ENCODE measurements at places on chromosomes 11 and 22.

DNA sequence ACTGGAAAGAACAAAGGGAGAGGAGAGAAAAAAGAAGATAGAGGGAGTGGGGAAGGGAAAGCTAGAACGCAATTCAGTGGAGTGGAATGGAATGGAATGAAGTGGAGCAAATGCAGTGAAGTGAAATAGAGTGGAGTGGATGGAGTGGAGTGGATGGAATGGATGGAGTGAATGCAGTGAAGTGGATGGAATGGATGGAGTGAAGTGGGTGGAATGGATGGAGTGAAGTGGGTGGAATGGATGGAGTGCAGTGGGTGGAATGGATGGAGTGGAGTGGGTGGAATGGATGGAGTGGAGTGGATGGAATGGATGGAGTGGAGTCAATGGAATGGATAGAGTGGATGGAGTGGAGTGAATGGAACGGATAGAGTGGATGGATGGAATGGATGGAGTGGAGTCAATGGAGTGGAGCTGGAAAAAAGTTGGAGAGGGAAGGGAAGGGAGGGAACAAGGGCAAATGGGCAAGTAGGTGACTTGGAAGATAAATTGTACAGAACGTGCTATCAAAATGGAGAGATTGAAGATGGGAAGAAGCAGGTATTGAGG, 13.9 kb downstream of the IFITM10 start:
- no peak for DNase-seq

GRCh38 chr11:86578727-86579405, 93.5 kb downstream of the ME3 start:
- no peak for DNase-seq

- peak; percentile 39 for DNase-seq
Measured at GRCh38 chr22:43185860-43186261, 1.1 kb downstream of the TTLL12 start.

DNA sequence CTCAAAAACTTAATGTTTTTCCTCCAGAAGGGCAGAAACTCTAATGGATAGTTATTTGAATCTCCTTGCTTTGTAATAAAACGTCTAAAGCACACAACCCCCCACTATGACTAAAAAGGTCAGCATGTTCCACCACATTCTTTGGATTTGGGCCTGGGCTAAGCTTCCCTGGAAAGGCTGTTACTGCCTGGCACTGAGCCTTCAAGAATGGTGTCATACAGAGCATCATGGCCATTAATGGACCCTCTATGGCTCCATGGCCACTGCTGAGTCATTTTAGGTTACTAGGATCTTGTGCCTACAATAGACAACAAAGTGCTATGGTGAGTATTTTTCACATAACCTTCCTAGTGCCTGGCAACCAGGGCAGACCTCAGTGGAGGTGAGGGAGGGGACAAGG, 242.6 kb upstream of the FAT3 start:
- peak; percentile 97 for DNase-seq

DNA sequence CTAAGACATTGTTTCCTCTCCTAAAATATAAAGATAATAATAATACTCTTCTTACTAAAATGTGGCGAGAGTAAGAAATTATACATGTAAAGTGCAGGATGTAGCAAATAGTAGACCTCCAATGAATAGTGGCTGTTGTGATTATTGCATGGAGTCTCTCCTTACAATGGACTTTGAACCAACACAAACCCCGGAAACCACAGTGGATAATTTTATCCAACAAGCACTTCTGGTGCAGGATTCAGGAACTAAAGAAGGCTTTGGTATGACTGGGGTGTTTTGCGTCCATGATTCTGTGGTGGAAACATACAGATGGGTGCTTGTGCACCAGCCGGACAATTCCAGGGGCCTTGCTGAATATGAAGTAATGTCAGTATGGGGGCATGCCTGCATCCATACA, 146.4 kb upstream of the UBASH3B start:
- DNase-seq = no peak

DNA sequence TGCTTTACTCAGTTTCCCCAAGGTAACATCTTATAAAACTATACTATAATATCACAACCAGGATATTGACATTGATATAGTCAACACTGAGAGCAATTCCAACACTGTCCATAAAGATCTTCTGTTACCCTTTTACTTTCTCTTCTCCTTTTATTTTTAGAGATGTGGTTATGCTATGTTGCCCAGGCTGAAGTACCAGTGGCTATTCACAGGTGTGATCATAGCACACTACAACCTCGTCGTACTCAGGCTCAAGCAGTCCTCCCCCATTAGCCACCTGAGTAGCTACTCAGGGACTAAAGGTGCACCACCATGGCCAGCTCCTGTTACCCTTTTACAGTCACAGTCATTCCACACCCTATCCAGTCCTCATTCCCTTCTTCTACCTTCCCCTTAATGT, 119.7 kb downstream of the CWF19L2 start:
- no peak for DNase-seq

- DNase-seq = peak; percentile 20
Measured at GRCh38 chr11:36469063-36469462, 41.0 kb downstream of the TRAF6 start.

- DNase-seq = no peak
Measured at GRCh38 chr11:83191491-83191890, 2.0 kb upstream of the ANKRD42 start.

GRCh38 chr11:61635304-61635703, 44.9 kb upstream of the DAGLA start:
- DNase-seq = no peak

- no peak for DNase-seq
Measured at GRCh38 chr11:74162681-74163467, 7.9 kb downstream of the C2CD3 start.

Data from fibroblast of pulmonary artery (primary cell).